ENCODE measurements at places on chromosomes 1 and 21.

DNA sequence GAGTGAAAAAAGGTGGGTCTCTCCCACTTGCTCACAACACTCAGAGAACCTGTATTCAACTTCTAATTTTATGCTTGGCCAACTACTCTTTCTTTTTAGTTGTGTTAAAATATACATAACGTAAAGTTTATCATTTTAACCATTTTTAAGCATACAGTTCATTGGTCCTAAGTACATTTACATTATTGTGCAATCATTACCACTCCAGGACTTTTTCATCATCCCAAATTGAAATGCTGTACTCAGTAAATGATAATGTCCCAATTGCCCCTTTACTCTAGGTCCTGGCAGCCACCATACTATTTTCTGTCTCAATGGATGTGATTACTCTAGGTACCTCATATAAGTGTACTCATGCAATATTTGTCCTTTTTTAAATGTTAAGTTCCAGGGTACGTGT, 212.3 kb upstream of the PLXNA2 start:
- DNase-seq, result no peak

DNA sequence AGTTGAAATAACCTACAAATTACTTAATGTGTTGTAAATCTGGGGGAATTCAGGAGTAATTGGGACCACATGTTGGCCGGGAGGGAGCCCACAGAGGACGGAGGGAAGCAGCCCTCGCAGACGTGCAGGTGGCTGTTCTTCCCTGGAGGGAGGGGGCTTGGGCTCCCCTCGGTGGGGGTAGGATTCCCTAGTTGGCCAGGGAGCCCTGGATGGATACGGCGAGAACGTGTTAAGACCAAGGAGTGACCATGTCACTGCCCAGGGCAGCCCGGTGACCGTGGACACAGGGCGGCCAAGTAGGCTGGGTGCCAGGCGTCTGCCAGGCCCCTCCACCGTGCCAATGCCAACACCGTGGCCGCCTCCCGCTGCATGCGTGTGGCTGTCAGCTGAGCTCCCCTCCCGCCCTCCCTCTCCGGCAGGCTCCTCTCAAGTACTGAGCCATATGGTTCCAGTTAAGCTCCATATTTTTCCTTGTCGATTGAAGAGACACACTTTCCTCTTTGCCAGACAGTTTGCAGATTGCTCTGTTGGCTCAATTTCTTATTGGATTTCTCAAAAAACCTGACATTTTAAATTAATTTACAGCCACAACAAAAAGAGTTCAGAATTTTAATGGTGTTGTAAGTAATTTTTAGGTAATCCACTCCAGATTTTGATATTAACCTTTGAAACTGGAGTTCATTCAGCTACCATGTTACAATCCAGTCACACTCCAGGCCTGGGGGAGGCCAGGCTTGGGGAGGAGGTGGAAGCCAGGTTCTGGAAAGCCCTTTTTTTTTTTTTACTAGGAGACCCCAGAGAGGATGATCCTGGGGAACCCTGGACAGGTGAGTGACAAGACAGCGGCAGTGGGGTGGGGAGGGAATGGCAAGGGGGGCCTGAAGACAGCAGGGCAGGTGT, 71.2 kb downstream of the CASZ1 start:
- DNase-seq, result no peak

GRCh38 chr1:158334526-158335212, 3.3 kb upstream of the CD1B start:
- DNase-seq, result no peak

GRCh38 chr1:157241185-157241538, 103.0 kb upstream of the ETV3 start:
- no peak for DNase-seq

GRCh38 chr1:168556647-168557046, 12.8 kb upstream of the XCL2 start:
- no peak for DNase-seq

GRCh38 chr1:147534386-147534785, 6.9 kb upstream of the BCL9 start:
- no peak for DNase-seq

GRCh38 chr21:20646431-20647165, 351.6 kb upstream of the NCAM2 start:
- no peak for DNase-seq

DNA sequence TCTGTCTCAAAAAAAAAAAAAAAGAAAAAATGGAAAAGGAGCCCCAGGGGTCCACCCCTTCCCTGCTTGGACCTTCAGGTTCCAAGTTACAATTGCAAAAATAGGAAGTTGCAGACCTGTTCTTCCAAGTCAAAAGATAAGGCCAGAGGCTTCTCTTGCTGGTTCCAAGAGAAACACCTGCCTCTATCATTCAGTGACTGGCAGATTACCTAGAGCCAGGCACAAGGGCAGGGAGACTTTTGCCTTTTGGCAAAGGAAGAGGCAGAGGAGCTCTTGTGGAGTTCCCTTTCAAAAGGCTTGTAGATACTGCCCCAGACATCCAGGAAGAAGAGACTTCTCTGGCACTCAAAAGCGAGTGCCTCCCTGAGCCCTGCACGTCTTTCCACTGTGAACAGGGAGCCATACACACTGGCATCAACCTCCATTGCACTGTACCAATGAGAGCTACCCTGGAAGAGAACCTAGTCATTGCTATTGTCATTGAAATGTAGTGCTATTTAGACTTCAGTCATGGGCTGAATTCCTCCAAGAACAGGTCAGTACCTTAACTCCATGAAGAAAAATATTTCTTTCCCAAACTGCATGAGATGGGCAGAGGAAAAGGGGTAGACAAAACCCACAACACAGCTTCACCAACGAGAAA, 91.2 kb downstream of the LMX1A start:
- DNase-seq, result no peak

- DNase-seq, result no peak
Measured at GRCh38 chr1:190439447-190439846, 38.2 kb downstream of the BRINP3 start.

- DNase-seq, result no peak
Measured at GRCh38 chr1:155499953-155500639, 62.5 kb downstream of the ASH1L start.

DNA sequence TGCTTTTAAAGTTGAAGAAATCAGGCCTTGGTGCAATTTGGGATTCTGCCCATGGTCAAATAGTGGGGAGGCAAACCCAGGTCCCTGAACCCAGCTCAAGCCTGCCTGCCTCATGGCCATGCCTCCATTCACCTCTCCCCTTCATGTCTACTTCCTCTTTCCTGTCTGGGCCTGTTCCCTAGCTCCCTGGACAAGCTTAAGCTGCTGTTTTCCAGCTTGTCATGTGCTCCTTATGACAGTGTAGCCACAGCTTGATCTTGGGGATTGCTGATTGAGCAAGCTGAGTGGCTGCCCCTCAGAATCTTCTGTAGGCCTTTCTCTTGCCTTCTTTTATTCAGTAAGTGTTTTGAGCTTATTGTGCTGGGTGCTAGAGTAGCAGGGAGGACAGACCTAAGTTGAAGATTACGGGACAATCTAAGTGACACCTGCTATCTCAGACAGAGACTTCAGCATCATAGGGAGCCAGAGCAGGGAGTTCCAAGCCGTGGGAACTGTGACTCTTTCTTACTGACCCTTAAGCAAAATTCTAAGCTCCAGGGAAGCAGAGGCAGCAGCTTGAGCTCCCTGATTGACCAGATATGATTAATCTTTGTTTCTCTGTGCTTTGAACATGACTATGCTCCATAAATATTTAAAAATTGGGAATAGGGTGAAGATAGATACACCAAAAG, 520 bp upstream of the MR1 start:
- no peak for DNase-seq

- DNase-seq, result no peak
Measured at GRCh38 chr1:103156966-103157365, 48.6 kb upstream of the COL11A1 start.

GRCh38 chr1:72375226-72375625, 92.9 kb upstream of the NEGR1 start:
- DNase-seq, result no peak

Measured in stimulated activated CD8-positive, alpha-beta memory T cell treated with anti-CD3 and anti-CD28 coated beads, Interleukin-4, amount 100 ng/mL, for 1 hour (primary cell).